Panc1 (cell line): ENCODE measurements at places on chromosomes 6 and 20. TPM values are rescaled to one million over a fixed set of nuclear protein-coding genes. Genes with fewer than 3 reads are reported as not detected.

DNA sequence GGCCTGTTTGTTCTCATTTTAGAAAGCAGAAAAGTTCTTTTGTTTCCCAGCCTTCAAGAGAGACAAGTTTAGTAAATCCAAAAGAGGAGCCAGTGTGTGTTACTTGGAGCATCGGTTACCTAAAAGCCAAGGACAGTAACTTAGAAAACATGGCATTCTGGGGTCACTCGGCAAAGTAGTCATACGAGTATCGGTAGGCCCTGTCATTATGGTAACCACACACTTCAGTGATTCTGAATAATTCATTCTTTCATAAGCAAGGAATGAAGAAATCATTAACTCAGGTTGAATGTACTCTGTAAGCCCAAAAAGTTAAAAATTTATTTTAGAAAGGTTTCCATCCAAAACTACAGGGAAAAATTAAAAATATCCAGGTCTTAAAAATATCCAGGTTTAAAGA lies 34.0 kb downstream of the CNKSR3 start:
- peaks cover 27% of the 10 kb centered on the region for H3K4me1 ChIP-seq
- H3K36me3 ChIP-seq = no peaks in the 10 kb centered on the region; the same call in 1 of the 2 replicates
- H3K4me3 ChIP-seq = no peak overlapping the region
- H3K27ac ChIP-seq = no peak overlapping the region

ADAM33 gene
- total RNA-seq = 0.62 TPM

GPRC6A gene
- not detected for total RNA-seq

GRCh38 chr6:25637211-25637610 lies 14.8 kb upstream of the SCGN start:
- DNase-seq = no peak
- H3K27ac ChIP-seq = no peak overlapping the region
- no peaks in the 10 kb centered on the region for H3K4me1 ChIP-seq
- no peaks in the 10 kb centered on the region for H3K36me3 ChIP-seq

- no peak for DNase-seq
- H3K4me1 ChIP-seq = no peaks in the 10 kb centered on the region
- no peak overlapping the region for H3K4me3 ChIP-seq
- H3K27ac ChIP-seq = no peak overlapping the region
These were observed 5.3 kb upstream of the UBD start for GRCh38 chr6:29564875-29565274.

- H3K27ac ChIP-seq = no peak overlapping the region
- H3K4me3 ChIP-seq = no peak overlapping the region
- DNase-seq = no peak
- peaks cover 35% of the 10 kb centered on the region for H3K36me3 ChIP-seq
- no peaks in the 10 kb centered on the region for H3K27me3 ChIP-seq
These were observed 97.2 kb downstream of the MAP3K4 start for GRCh38 chr6:161088676-161089328.

- no peak overlapping the region for H3K4me3 ChIP-seq
- no peaks in the 10 kb centered on the region for H3K27me3 ChIP-seq
- DNase-seq = no peak
- no peak overlapping the region for H3K27ac ChIP-seq
- peaks cover 19% of the 10 kb centered on the region for H3K4me1 ChIP-seq
- H3K36me3 ChIP-seq = no peaks in the 10 kb centered on the region
These were observed 69.8 kb upstream of the SNX9 start for GRCh38 chr6:157753291-157753690.
